ENCODE measurements at places on chromosomes 16 and 17.

DNA sequence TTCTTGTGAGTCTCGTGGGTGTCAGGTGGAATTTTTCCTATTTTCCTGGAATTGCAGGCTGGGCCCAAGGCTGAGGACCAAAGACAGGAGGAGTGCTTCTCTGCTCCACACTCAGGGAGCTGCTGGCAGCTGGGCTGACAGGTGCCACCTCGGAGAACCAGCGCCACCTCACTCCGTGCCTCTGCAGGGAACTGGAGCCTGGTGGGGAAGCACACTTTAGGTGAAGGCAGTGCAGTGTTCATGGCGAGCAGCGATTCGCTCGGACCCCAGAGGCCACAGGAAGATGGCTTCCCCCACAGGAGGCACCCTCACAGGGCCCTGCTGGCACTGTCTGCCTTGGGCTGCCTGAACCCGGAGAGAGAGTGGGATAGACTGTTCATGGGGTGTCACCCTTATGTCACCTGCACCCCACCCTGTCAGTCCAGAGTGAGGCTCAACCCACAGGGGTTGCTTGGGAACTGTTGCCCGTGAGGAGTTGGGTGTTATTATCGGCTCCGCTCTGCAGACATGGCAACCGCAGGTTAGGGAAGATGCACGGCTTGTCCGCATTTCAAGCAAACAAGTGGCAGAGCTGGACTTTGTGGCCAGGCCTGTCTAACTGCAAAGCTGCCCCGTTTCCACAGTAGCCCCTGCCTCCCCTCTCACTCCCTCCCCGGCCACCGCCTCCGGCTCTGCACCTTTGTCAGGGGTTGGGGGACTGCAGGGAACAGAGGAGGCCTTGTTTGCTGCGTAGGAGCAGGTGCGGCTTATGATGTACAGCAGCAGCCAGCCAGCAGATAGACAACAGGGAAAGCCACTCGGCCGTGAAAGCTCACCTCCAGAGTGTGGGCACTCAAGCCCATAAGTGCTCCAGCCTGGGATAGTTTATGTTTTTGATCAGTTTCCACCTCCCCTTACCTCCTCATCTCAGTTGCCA lies 15.5 kb downstream of the TBC1D24 start:
- no peak for DNase-seq

DNA sequence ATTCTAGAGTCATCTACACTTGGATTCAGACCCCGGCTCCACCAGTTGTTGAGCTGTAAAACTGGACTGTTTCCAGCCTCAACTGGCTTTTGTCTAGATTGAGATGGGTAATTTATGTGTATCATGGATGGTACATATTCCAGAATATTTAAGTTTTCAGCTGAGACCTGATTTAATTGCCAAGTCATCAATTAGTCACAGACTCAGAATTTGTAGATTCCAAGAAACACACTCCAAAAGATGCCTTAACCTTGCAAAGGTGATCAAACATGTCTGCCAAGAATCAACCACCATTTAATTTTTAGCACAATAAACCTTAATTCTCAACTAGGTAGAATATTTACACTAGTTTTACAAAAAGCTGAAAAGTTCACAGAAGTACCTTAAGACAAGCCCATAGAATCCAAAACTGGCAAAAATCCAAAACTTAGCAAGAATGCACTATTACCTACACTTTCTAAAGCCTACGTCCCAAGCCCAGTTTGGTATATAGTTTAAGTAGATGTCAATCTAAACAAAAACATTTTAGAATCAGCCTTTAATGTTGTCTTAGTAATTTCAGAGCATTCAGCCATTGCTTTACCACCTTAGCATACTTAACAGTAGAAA lies 17.7 kb downstream of the SIAH1 start:
- DNase-seq: no peak

DNA sequence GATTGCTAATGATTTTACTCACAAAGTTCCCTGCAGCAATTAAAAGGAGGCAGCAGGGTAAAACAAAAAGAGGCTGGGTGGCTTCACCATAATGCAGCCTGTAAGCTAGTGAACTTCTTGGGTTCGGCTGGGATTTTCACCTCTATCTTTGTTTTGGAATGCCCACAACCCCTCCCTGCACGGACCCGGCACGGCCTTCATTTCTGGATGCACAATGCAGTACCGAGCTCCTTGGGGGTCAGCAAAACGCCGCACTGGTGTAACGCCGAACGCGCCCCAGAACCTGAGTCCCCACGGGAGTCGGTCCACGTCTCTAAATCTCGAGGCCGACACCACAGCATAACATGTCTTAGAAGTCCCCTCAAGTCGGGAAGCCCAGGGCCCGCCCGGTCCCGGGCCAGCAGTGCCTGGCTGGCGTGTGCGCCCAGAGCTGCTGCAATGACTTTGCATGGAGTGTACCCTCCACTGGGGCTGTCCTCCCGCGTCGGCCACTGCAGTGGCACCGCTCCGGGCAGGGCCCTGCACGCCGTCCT lies 759 bp downstream of the UBE2O start:
- DNase-seq: no peak

DNA sequence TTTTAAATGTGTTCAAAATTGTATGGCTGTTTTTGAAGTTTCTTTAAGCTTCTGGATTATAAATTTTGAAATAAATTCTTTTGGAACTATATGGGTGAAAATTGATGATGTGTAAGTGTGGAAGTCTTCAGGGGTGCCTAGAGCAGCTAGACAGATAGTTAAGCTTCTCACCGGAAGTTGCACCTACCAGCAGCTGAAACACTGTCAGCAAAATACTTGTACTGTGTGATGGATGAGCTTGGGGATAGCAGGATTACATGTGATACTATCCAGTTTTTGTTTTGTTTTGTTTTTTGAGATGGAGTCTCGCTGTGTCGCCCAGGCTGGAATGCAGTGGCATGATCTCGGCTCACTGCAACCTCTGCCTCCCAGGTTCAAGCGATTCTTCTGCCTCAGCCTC lies 19.7 kb downstream of the RBL2 start:
- no peak for DNase-seq

- DNase-seq: no peak
Measured at GRCh38 chr17:67841992-67842391, 16.7 kb downstream of the BPTF start.

DNA sequence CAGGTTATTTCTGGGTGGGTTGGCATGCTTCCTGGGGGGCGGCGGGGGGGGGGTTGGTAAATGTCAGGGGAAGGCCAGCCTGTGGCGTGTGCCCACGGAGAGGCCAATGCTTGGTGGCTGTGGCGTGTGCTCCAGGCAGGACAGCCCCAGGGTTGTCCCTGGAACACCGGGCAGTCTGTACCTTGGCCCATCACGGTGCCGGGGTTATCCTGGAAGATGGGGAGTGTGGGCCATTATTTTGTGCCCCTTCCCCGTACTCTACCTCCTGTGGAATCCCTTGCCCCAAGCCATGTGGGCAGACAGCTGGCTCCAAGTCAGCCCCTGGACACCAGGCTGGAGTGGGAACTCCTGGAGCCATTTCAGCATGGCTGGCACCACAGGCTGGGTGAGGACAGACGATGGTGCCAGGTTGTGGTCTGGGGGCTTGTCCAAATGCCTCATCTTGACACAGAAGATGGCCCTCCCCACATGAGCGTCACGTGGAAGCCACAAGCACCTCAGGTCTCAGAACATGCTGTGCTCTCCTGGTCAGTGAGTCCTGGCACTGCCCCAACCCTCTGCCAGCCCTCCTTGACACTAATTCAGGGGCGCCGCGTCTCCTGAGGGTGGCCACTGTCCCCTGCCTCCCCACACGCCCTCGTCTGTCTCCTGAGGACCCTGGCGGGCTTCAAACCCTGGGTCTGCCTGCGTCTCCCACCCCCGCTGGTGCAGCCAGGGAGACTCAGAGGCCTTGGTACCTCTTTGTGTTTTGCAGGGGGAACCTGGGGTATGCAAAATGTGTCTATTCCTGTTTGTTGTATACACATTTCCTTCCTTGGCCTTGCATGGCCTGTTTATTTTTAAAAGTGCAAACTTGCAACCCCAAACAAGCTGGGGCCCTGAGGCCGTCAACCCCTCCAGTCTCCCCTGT lies 4.3 kb downstream of the SLC16A3 start:
- DNase-seq: no peak

Data from foreskin keratinocyte (primary cell).